ENCODE measurements at places on chromosomes 4 and X.

GRCh38 chrX:105552395-105552794 is 269.9 kb upstream of the NRK start:
- no peak for DNase-seq

DNA sequence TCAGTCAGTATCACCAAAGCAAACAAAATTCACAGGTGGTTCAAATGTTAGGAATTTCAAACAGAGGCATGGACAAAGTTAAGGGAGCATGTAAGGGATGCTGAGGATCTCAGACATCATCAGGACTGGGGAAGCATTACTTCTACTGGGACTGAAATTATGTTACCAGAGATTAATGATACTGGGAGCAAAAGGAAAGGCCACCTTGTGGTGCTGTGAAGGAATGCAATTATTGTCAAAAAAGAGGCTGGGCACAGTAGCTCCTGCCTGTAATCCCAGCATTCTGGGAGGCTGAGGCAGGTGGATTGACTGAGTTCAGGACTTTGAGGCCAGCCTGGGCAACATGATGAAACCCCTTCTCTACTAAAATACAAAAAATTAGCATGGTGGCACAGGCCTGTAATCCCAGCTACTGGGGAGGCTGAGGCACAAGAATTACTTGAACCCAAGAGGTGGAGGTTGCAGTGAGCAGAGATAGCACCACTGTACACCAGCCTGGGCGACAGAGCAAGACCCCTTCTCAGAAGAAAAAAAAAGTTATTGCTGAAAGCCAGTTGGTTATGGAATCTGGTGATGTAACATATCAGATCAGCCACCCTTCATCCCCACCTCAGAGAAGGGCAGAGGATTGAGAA is 954.3 kb downstream of the PCDH7 start:
- DNase-seq = no peak

- no peak for DNase-seq
Observed at GRCh38 chrX:151753313-151754046, 18.9 kb downstream of the CNGA2 start.

DNA sequence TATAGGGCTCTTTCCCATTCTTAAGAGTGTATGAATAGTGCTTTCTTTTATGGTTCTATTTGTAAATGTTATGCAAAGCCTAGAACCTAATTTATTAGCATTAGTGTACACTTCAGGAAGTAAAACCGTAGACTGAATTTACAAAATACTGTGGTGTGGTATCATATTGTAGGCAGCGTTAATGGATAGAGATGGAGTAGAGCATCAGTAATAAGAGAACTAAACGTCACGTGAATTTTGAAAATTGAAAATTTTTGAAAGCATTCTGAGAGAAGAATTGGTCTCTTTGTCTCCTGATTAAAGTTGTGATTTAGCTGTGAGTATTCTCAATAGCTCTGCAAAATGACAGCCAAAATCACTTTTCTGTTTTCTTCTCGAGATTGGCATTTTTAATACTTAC is 2.9 kb downstream of the STIM2 start:
- no peak for DNase-seq

DNA sequence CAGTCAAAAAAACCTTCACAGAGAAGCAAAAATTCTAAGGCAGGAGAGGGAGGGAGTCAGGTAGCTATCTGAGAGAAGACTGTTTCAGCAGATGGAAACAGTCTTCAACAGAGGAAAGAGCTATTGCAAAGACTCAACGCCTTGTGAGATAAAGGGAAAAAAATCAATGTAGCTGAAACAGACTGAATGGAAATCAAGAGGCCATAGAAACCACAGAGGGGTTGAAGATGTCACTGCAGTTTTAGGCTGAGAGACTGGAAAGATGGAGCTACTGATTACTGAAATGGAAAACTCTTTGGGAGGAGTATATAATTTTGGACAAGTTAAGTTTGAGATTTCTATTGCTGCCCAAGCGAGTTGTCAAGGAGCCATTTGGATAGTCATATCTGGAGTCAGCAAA is 28.4 kb upstream of the CXCL8 start:
- no peak for DNase-seq

GRCh38 chr4:153764601-153765368 is 5.0 kb upstream of the RNF175 start:
- no peak for DNase-seq

GRCh38 chr4:62342346-62342745 is 1142.2 kb downstream of the ADGRL3 start:
- DNase-seq = no peak

DNA sequence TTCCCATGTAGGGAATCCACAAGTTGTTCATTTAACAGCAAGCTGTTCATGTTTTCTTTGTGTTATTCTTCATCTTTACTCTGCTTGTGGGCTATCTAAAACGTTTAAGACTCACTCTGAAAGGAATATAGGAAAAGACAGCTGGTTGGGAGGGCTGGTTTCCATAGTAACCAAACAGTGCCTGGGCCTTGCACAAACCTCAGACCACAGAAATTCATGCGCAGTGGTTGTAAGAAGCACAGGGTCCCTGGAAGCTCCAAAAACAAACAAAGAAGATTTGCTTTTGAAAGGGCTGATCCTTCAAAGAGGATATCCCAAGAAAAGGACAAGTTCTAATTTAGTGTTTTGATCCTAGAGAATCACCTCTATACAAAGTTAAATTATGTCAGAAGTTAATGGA is 7.8 kb downstream of the SERTM2 start:
- DNase-seq = no peak

GRCh38 chr4:97185233-97185632 is 958.0 kb downstream of the STPG2 start:
- DNase-seq = no peak

- DNase-seq = no peak
Observed at GRCh38 chr4:110485452-110485851, 9.5 kb downstream of the ENPEP start.

- no peak for DNase-seq
Observed at GRCh38 chr4:108193886-108194672, 25.3 kb upstream of the LEF1 start.

GRCh38 chr4:83851261-83852084 is 315.6 kb downstream of the GPAT3 start:
- DNase-seq = no peak

DNA sequence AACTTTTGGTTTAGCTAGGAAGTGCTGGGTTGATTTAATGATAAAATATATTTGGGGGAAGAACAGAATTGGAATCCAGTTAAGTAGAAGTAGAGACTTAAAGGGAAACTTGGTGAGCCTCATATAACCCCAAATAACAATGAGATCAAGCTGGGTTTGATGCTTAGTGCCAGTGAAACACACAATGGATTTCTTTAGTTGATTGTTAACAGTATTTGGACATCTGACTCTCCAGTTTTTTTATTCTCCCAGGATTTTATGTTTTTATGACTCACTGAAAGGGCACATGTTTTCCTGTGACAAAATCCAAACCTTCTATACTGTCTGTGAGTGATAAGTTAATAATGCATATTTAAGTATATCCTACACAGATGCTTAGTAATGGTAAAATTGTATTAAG is 2.7 kb upstream of the NEUROG2 start:
- DNase-seq = no peak

DNA sequence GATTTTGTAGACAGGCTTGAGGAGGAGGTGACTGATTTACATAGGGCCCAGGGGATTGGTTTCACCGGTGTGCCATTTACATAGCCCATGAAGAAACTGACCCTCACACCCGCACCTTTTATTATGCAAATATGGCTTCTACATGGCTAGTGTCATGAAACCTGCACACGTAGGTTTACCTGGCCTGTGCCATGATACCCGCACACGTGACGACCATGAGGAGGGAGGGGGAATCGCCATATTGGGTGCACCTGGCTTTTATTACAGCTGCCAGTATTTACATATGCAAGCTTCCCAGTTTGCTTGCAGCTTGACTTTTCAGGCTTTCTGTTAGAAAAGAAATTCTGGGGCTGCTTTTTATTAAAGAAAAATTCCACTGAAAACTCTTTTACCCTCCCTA is 359.7 kb downstream of the ADAM29 start:
- no peak for DNase-seq

GRCh38 chr4:82811838-82812341 is 13.3 kb upstream of the SCD5 start:
- DNase-seq = no peak

- no peak for DNase-seq
Observed at GRCh38 chrX:82092307-82092706, 890.4 kb downstream of the SH3BGRL start.

- no peak for DNase-seq
Observed at GRCh38 chrX:115535844-115536243, 25.1 kb upstream of the PLS3 start.

DNA sequence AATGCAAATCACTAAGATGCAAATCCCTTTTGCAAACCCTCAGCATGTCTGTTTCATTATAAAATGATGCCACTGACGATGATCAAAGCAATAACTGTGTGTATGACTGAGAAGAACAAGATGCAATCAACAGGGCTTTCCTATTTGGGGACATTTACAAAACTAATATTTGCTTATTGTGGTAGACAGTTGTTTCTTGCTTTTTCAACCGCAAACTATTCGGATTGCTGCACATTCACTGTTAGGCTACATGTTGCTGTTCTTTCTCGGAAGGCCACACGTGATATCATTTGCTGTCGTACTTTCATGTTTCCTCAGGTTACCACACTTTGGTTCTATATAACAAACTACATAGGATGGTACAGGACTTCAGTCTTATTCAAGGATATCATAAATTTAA is 49.8 kb downstream of the NPY5R start:
- no peak for DNase-seq

GRCh38 chr4:141352331-141352730 is 131.6 kb downstream of the ZNF330 start:
- no peak for DNase-seq

- DNase-seq = no peak
Observed at GRCh38 chr4:174713181-174713580, 115.9 kb downstream of the GLRA3 start.

DNA sequence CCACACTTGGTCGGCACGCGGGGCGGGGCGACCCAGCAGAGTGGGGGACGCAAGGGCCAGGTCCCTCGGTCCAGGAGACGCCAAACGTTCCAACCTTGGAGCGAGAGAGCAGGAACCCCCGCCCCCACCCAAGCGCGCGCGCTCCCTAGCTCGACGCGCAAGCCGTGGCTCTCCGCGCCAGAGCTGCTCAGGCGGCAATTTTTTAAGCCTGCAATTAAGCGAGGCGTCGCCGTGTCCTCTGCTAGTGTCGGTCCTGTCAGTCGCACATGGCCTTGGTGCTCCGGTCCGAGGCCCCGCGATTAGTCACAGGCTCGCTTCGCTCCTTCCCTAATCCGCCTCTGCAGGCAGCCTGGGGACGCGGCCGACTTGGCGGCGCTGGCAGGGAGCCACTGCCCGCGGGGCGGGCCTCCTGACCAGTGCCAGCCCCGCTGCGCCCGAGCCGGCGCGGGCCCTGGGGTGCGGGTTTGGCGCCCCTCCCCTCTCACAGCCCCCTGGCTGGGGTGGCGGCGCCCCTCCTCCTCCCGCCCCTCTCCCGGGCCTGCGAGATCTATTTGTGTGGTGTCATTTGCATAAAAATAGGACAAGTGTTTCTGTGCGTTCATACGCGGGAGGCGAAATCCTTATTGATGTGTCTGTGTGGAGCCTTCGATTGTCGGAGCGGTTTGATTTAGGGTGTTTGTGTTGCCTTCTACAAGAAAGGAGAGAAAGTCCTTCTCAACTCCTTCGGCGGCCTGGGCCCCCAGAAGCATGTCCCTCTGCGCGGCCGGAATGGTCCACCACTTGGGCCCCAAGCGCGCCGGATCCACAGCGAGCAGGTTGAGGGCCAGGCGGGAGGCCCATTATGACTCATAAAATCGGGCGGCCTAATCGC is 9.8 kb upstream of the BCOR start:
- no peak for DNase-seq

DNA sequence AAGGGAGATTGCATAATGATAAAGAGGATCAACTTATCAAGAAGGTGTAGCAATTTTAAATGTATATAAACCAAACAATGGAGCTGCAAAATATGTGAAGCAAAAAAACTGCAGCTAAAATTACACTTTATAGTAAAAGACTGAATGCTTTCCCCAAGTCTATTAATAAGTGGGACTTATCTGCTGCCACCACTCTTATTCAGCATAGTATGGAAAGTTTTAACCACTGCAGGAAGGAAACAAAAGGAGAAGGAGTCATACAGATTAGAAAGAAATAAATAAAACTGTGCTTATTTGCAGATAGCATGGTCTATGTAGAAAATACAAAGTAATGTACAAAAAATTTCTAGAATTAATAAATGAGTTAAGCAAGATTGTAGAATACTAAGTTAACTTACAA is 94.1 kb upstream of the GK2 start:
- no peak for DNase-seq

DNA sequence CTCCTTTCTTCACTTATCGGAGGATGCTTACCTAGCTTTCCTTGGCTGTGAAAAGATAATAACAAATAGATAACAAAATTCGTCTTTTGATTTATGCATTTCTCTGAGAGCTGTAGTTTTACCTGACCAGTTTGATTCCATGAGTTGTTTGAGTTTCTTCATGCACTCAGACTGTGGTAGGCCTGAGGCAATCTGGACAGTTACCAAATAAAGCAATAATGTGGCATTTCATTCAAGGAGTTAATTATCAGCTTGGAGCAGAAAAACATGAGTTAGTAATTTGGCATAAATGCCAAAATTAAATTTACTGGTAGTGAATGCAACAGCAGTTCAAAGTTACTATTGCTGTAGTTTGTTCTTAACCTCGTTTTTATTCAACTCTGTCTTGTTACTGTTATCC is 53.5 kb downstream of the FABP2 start:
- DNase-seq = no peak
